ENCODE measurements at places on chromosomes 5 and 9.

- DNase-seq, result peak; percentile 54
Observed at GRCh38 chr5:151663617-151664293, 23.0 kb downstream of the SPARC start.

GRCh38 chr5:102922799-102923477 lies 167.8 kb downstream of the PAM start:
- no peak for DNase-seq

- no peak for DNase-seq
Observed at GRCh38 chr5:63053019-63053638, 474.5 kb downstream of the LRRC70 start.

GRCh38 chr5:72487177-72487576 lies 20.0 kb downstream of the ZNF366 start:
- no peak for DNase-seq

DNA sequence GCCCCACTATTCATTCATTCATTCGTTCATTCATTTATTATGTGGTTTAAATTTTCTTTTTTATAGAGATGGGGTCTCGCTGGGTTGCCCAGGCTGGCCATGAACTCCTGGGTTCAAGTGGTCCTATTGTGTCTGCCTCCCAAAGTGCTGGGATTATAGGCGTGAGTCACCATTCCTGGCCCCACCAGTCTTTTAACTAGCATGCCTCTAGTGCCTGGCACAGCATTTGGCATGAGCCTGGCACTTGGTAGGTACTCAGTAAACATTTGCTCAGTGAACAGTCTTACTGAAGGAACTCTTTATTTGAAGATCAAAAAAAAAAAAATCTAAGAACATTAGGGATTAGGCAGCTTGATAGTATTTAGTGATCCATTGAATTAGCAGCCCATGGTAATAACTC lies 98.1 kb downstream of the KDM4C start:
- no peak for DNase-seq

DNA sequence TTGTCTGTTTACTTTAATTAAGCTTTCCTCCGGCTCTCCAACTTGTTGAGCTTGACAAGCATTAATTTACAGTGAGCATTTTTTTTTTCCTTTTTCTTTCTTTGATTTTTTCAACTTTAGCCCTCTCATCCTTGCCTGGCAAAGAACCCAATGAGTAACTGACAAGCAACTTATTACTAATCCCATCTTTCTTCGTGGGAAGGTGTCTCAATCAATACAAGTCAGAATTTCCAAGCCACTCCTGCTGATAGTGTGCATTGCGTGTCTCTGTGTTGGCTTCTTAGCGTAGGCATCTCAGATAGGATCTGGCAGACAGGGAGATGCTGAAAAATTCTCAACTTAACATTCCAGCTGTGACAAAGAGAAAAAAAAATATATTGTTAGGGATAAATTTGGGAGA lies 527.7 kb upstream of the WWC1 start:
- peak; percentile 67 for DNase-seq

DNA sequence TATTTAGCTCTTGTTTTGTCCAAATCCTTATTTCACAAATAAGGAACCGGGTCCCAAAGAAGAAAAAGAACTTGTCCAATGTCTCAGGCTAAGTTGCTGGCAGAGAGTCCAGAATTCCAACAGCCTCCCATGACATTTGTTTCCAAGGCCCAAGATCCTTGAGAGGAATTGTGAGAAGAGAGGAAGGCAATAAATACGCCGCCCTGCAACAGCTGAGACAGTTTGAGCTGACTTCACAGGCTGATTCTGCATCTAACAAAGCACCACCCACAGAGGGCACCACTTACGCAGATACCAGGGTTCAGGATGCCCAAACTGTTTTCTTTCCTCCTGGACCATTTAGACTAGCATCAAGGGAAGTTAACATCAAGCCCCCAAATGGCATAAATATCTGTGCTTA lies 211.3 kb downstream of the FAM114A2 start:
- peak; percentile 53 for DNase-seq

DNA sequence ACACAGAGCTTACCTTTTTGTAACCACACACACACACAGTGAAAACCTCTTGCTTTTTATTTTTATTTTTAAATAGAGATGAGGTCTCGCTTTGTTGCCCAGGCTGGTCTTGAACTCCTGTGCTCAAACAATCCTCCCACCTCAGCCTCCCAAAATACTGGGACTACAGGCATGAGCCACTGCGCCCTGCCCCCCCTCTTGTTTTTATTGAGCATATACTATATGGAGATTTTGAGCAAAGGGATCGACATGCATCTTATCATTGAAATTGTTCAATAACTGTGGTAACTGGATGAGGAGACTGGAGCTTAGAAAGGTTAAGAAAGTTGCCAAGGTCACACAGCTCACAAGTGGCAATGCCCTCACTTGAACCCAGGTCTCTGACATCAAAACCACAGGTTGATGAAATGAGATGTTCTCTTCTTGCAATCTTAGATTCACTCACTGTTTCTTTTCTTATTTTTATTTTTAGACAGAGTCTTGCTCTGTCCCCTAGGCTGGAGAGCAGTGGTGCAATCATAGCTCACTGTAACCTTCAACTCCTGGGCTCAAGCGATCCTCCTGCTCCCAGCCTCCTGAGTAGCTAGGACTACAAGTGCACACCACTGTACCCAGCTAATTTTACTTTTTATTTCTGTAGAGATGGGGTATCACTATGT lies 26.8 kb upstream of the STXBP1 start:
- DNase-seq, result no peak

DNA sequence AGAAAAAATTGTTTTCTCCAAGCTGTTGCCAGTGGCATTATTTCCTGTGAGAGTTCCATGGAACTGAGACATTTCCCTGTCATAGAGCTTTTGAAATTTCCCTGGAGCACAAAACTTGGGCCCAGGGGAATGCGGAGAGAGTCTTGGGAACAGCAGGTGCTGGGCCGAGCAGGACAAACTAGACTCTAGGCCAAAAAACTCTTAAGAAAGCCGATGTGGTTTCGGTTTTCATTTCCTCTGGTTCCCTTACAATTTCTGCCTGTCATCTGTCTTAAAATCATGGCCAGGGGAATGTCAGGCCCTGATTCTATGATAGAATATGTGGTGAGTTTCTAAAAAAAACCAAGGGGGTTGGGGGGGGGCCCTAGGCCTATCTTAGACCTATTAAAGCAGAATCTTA lies 4.6 kb downstream of the SLC35A4 start:
- DNase-seq, result no peak

Data from putamen (tissue), 1 donor.